ENCODE measurements at places on chromosomes 5 and 9.
A peak's percentile ranks its signal among the peaks of the same experiment; 100 is the strongest.

DNA sequence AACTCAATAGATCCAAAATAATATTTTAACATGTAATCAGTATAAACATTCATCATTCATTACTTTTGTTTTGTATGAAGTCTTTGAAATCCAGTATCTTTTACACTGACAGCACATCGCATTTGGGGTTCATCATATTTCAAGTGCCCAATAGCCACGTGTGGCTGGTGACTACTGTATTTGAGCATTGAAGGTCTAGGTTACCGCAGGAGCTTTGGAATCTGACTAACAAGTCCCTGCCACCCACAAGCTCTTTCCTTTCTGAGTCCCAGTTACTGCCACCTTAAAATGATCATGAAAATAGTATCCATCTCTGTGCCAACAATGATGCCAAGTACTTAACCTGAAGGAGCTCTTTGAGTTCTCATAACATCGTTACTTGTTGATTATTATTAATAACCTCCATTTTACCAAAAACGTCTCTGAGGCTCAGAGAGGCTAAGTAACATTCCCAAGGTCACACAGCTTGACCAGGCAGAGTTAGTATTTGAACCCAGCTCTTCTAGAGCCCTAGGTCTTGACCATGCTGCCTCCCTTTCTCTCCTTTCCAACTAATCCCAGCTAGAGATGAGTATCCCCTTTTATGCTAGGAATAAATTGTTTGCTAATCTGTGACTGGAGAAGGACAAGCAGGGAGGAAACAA lies 24.2 kb downstream of the ARHGEF37 start:
- DNase-seq: no peak

DNA sequence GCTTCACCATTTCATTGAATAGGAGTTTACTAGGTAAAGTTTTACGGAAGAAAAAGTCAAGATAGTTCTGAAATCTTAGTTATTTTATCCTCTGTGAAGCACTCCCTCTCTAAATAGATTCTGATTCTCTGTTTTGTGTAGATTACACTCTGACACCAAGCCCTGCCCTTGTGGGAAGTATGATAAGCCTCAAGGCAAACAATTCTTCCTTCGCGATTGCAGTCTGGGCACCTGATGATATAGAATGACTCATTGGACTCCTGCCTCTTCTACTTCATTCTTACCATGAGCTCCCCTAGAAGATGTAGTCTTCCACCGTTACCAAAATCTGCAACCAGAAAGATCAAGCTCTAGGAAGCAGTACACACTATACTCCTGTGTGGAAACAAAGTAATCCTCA lies 626.9 kb upstream of the PTGER4 start:
- no peak for DNase-seq

- DNase-seq: no peak
These were observed 48.3 kb upstream of the EXOC3 start for GRCh38 chr5:394671-395155.

GRCh38 chr5:21058289-21058688 lies 1070.3 kb upstream of the CDH18 start:
- DNase-seq: no peak

GRCh38 chr5:77074745-77075144 lies 12.3 kb downstream of the ZBED3 start:
- DNase-seq: no peak

GRCh38 chr9:38010918-38011704 lies 57.9 kb downstream of the SHB start:
- no peak for DNase-seq

- DNase-seq: no peak
These were observed 1.7 kb downstream of the CNOT8 start for GRCh38 chr5:154860123-154860522.

DNA sequence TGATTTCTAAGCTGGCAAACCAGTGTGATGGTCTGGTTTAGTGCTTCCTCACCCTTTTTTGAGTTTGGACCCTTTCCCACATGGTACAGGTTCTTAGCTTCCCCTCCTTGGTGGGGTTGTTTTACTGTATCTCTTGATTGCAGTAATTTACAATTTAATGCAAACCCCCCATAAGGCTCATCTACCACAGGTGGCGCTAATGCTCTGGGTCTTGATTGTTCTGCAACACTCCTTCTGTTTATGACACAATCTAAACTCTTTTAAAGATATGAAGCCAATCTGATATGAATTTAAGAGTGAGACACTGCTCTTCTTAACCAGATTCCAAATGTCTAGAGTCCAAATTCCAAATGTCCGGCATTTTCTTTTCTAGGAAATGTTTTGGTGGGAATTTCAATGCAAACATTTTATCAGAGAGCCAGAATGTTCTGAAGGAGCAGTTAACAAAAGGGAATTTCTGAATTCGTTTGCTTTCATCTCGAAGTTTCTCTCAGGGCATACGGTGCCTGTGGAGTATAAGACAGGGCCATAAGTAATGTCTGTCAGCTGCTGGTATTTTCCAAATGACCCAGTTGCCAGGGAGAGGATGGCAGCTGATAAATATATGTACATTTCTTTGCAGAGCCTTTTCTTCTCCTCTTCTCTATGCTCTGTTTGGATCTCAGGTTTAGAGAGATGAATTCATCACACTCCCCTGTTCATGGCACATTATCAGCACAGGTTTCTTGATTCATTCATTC lies 246.8 kb downstream of the ARHGAP26 start:
- DNase-seq: peak; percentile 34

DNA sequence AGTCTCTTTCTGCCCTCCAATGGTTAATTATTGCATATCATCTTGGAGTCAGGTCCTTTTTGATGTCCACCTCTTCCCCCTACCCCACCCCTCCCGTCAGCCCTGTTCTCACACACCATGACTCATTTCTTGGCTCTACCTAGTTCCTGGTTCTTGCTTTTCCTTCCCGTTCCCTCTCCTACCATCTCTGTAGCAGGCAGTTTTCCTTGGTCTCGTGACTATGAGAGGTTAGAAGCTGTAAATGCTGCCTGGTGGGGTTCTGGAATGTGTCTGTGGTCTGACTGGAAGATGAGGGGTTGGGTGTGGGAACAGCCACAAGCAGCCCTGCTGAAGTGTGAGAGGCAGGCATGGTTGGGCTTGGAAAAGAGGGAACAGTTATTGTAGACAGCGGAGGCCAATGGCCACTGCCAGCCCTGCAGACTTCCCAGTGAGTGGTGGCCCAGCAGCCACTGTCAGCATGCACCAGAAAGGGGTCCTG lies 18.2 kb downstream of the SLC22A5 start:
- no peak for DNase-seq

DNA sequence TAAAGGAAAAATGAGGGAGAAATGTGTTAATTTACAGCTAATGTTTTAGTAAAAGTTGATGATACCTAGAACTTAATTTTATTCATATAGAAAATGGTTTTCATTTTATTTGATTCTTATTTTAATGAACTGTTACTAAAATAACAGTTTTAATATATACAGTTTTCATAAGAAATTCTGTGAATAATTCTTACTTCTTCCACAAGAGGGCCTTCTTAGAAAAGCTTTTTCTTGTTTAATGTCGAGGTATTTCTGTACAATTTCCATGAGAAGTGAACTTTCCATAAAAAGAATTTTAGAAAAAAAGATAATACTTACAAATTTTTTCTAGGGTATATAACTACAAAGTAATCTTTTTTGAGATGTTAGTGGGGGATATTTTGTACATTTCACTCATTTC lies 73.9 kb downstream of the KLF9 start:
- no peak for DNase-seq

- no peak for DNase-seq
These were observed 99.6 kb downstream of the NMUR2 start for GRCh38 chr5:152305525-152305924.

DNA sequence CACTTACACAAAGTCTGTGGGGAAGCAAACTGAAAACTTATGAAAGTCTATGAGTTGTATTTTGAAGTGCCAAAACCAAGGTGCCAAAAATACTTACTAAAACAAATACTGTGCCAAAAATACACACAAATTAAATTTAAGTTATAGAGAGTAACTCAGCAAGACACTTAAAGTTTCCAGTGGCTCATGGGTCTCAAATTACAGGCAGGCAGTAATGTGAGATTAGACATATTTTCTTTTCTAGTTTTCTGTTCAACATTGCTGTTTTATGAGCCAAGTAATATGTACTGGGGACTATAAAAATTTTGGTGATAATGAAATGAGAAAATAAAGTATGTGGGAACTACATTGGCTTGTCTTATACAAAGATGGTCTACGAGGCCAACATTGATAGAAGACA lies 172.2 kb upstream of the SNX2 start:
- DNase-seq: no peak

DNA sequence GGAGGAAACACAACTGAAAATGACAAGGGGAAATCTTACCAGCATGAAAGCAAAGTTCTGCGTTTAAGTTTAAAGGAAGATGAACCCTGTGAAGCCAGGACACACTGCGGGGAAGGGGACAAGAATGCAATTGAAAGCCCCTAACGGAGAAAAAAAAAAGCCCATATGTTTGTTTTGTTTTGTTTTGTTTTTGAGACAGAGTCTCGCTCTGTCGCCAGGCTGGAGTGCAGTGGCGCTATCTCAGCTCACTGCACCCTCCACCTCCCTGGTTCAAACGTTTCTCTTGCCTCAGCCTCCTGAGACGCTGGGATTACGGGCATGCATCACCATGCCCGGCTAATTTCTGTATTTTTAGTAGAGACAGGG lies 2.9 kb downstream of the STK10 start:
- DNase-seq: no peak

GRCh38 chr9:2047916-2048315 lies 32.8 kb downstream of the SMARCA2 start:
- DNase-seq: no peak

- DNase-seq: no peak
These were observed 2.0 kb upstream of the ZNF622 start for GRCh38 chr5:16467363-16468219.

GRCh38 chr5:58999804-59000203 lies 416.9 kb downstream of the RAB3C start:
- no peak for DNase-seq

GRCh38 chr9:77449240-77450084 lies 198.7 kb downstream of the GNA14 start:
- DNase-seq: no peak

- no peak for DNase-seq
These were observed 239.0 kb downstream of the PJA2 start for GRCh38 chr5:109170629-109171350.

DNA sequence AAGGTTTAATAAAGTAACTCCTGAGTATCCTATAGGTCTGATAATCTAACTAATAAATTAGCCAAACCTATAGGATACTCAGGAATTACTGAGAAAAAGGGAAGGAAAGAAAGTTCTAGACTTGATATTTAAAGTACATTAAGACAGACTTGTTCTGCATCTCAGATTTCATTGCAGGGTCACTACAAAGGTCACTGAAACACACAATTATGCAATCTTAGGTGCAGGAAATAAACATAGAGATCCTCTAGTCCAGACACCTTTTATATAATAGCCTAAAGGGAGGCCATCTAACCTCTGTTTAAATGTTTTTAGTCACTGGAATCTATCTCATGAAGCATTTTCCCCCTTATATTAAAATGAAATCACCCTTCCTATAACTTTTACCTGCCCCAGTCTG lies 1215.7 kb downstream of the MAT2B start:
- no peak for DNase-seq

DNA sequence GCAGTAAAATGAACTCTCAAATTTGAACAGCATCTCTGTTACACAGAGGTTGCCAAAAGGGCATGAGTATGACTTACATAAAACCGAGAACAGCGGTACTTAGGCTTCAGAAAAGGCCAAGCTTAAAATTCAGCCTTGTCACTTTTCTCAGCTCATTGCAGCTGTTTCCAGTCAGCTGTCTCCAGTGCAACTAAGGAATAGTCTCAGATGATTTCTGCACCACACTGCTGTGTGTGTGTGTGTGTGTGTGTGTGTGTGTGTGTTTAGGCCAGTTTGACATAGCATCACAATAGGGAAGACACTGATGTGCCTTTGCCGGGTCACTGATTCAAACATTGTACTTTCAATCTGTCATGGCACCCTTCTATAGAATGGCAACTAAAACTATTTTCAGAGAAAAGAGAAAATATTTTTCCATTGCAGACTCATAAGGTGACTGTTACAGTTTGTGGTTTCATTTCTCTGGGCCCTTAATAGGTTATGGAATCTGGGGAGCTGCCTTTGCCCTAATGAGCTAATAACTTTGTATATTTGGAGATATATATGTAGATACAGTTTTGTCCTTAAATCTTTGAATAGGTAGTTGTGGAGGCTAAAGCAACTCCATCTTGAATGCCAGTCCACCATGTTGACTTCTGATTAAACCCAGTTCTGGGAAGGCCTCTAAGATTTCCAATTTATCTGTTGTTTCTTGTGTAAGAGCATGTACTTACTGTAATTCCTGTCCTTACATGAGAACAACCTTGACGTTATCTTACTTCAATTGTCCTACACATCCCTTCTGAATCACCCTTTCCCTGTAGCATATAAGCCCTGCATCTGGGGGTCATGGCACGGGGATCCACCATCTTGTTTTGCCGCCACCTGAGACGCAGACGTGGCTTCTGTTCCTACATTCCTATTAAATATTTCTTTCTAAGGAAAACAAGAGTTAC lies 4.5 kb downstream of the LSM11 start:
- no peak for DNase-seq

DNA sequence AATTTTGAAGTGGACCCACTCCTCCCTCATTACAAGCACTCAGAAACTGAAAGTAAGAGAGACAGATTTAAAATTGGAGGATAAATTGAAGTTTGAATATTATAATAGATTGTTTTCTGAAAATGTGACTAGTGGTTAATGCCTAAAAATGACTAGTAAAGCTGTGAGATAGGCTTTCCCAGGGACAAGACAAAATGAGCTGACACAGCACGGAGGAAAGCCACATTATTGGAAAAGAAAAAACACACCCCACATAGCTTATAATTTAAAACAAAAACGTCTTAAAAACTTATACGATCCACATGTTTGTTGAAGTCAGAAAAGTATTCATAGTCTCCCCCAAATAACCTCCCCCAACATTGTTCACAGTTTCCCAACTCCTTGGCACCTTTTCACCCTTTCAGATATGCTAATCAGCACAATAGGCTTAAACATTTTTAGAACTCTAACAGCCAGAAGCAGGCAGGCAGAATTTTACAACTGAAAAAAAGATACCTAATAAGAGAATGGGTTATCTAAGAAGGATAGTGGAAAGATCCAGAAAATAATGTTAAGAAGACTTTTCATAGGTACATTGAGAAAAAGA lies 6.1 kb downstream of the C7 start:
- DNase-seq: no peak

- DNase-seq: no peak
These were observed 16.4 kb downstream of the MAN2A1 start for GRCh38 chr5:109706095-109706494.

DNA sequence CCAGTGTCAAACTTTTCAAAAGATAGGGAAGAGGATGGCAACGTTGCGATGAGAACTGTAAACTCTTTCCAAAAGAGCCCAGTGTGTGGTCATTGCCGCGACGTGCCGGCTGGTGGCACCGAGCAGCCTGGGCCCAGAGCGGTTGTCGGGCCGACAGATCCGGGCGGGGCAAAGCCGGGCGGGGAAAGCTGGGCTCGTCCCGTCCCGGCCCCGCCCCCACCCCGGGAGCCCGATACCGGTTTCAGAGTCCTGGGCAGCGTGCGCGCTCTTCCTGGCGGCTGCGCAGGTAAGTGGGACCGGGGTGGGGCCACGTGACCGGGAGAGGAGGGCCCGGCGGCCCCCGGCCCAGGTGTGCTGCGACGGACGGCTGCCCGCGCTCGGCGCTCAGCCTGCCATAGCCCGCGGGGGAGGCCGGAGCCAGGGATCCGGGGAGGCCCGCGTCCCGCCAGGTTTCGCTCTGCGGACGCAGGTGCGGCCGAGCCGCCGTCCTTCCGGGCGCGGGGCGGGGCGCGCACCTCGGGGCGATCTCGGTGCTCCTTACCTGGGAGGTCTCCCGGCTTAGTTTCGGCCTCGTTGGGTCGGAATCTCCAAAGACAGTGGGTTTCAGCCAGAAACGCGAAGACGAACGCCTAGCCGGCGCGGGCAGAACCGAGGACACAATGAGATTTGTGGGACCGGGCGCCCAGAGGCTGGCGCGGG lies at the start of gene MARVELD2:
MARVELD2 (plus strand) TSS at position 232 of the 699 bp plus-strand sequence. CDS start 4,270 bp downstream, outside the sequence.
- DNase-seq: peak; percentile 49
